MCF 10A (cell line): ENCODE measurements at places on chromosomes 4 and X. TPM values are rescaled to one million over a fixed set of nuclear protein-coding genes. Genes with fewer than 3 reads are reported as not detected.

DNA sequence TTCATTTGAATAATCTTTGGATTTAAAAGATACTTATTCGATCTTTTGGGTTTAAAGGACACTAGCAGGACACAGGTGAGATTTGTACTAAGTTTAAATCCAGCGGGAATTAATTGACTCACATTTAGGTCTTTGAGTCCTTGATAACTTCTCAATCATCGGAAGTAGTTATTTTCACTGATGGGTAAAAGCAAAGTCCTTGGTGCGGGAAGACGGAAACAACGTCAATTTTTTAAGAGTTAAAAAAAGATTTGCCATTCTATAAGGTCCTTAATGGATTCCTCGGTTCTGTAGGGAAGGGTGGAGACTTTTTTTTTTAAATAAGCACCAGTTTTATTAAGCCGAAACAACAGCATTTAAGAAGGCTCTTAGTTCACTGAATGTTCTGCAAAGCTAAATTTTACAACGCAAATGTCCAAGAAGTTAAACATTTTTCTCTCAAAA is 2.9 kb downstream of the TMSB4X start:
- peaks cover 18% of the 10 kb centered on the region for H3K27me3 ChIP-seq
- no peak overlapping the region for H3K4me3 ChIP-seq
- no peak overlapping the region for H3K27ac ChIP-seq
- no peak for DNase-seq
- peaks cover 8% of the 10 kb centered on the region for H3K4me1 ChIP-seq
- peaks cover 29% of the 10 kb centered on the region for H3K36me3 ChIP-seq

GRCh38 chr4:89724716-89725115 is 112.2 kb downstream of the SNCA start:
- peaks cover 53% of the 10 kb centered on the region for H3K36me3 ChIP-seq
- peak; percentile 37 for DNase-seq

DNA sequence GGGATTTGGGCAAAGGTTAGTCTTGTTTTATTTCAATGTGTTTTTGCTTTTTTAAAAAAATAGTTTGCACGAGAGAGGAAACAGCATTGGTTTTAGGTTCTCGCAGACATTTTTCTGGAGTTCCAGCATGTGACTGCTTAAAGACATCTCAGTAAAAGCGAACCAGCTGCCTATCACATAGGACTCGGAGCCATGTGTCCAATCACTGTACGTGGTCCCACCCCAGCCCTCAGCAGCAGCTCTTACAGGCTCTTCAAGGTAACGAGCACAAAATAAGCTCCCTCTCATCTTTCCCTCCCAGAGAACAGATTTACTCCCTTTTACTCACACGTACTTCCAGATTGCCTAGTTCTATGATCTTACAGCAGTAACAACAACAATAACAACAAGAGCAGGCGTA is 68.7 kb downstream of the MCF2 start:
- peaks cover 4% of the 10 kb centered on the region for H3K36me3 ChIP-seq
- DNase-seq = no peak
- H3K4me3 ChIP-seq = no peak overlapping the region
- no peak overlapping the region for H3K27ac ChIP-seq

DNA sequence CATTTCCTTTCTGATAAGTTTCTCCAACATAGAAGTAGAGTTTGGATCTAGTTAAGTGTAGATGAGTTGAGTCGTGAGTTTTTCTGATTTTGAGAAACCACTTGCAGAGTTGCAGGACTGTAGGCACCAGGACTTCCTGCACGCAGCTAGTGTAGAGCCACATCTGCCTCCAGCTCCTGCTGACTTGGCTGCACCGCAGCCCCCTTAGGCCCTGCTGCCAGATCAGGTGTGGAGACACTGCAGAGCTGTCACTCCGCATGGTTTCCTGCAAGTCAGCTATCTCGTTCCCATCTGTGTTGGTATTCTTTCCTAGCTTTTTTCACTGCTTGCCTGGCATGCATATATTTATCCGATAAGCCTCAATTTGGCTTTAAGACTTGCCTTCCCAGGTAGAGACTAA is 48.9 kb downstream of the PCDH7 start:
- H3K4me1 ChIP-seq = no peaks in the 10 kb centered on the region
- no peaks in the 10 kb centered on the region for H3K36me3 ChIP-seq
- DNase-seq = no peak

GRCh38 chr4:92307181-92307580 is 3.4 kb downstream of the GRID2 start:
- peaks cover 15% of the 10 kb centered on the region for H3K4me1 ChIP-seq
- H3K27ac ChIP-seq = no peak overlapping the region
- H3K27me3 ChIP-seq = peaks cover 14% of the 10 kb centered on the region

CBLL2 gene
- not detected in 2 replicates for total RNA-seq

FABP2 gene
- total RNA-seq = not detected in 2 replicates

MAGEA10 gene
- total RNA-seq = not detected in 2 replicates

PABPC4L gene
- 0.25 and 0.28 TPM in 2 replicates for total RNA-seq
